ENCODE measurements at places on chromosomes 12 and 14.

GRCh38 chr12:4540638-4541037, 1.9 kb downstream of the RAD51AP1 start:
- DNase-seq: no peak

- DNase-seq: no peak
Measured at GRCh38 chr12:83538361-83538965, 851.8 kb downstream of the TMTC2 start.

GRCh38 chr12:71303199-71303598, 136.4 kb upstream of the LGR5 start:
- no peak for DNase-seq

DNA sequence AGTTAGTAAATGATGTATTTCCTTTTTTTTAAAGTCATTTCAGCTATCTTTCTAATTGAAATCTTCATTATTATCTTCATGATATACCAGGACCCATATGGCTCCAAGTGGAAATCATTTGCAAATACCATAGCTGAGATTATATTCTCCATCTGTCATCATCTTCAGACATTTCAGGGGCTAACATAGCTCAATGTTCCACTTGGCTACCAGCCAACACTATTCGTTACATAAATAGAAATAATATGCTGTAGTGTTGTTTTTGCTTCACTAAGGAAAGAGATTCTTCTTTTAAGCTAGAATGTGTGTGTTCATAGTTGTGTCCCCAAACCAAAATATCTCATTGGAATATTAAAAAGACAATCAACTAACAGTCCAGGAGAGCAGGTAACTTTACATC, 225.1 kb downstream of the DIO2 start:
- no peak for DNase-seq

- DNase-seq: no peak
Measured at GRCh38 chr14:103925316-103925715, 2.9 kb upstream of the TDRD9 start.

- no peak for DNase-seq
Measured at GRCh38 chr14:29853272-29853671, 74.4 kb downstream of the PRKD1 start.

- DNase-seq: no peak
Measured at GRCh38 chr12:132925597-132926414, 30.3 kb downstream of the ZNF605 start.

GRCh38 chr12:112714166-112714710, 77.3 kb upstream of the RPH3A start:
- no peak for DNase-seq

- DNase-seq: no peak
Measured at GRCh38 chr12:126704609-126705008, 1562.4 kb upstream of the TMEM132C start.

GRCh38 chr12:120705618-120706017, 4.6 kb upstream of the UNC119B start:
- DNase-seq: no peak

DNA sequence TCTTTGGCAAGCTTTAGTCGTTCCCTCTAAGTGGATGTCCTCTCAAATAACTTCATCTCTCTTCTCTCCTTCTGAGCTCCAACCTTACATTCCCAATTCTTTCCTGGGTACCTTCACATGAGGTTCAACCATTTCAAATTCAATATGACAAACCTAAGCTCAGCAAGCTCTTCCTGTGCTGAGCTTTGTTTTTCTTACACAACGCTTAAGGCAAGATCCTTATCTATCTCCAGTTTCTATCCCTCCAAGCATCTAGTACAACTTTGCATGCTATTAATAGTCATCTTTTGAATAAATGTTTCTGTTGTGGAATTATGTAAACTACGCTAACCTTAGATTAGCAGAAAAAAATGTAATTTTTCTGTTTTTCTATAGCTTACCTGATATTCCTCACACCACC, 63.7 kb upstream of the IFNG-AS1 start:
- DNase-seq: no peak

DNA sequence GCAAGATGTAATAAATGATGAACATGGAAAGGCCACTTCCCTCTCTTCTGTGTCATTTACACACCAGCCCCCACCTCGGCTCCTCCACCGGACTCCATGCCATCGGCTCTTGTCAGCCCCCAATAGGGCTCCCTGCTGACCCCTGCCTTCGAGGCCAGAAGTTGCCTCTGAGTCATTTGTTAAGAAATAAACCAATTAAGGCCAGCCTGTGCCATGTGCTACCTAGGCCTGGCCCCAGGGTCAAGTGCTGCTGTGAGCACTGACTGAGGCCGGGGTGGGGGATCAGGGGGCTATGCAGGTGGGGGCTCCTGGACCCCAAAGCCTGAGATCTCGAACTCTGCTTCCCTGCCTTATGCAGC, 53.2 kb downstream of the TESC start:
- no peak for DNase-seq

- DNase-seq: no peak
Measured at GRCh38 chr12:26791301-26791791, 41.6 kb downstream of the ITPR2 start.

DNA sequence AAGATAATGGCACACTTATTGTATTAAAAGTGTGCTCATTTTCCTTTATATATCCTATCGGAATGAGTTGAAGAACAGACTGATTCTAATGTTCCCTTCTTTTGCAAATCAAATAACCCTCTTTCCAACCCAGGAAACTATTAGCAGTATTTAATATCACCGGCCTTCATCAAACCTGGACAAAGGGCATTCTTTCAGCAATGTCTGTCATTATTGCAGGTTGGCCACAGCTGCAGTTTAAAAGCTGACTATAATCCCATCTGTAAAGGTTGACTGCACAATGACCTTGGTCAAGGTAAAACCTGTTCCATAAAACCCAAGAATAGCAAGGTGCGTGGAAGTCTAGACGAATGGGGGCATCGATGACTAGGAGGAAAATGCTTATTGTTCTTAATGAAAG, 472.3 kb upstream of the SOX5 start:
- DNase-seq: no peak

GRCh38 chr14:102873131-102873530, 49.3 kb upstream of the AMN start:
- DNase-seq: no peak

- no peak for DNase-seq
Measured at GRCh38 chr12:452667-453210, 7.0 kb upstream of the B4GALNT3 start.

DNA sequence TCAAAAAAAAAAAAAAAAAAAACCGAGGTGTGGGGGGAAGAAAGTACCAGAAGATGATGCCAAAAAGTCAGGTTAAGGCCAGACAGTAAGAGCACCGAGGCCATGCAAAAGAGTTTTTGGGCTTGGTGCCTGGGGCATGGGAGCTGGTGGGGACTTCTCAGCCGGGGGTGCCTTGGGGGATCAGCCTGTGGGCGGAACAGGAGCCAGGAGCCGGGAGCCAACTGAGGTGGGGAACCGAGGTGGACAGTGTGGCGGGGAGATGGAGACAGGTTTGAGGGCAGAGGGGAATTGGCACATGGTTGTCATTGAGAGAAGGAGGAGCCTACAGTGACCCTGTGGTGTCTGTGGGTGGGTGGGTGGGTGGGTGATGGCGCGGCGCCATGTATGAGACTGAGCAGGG, 33.2 kb downstream of the TSPAN11 start:
- DNase-seq: no peak

DNA sequence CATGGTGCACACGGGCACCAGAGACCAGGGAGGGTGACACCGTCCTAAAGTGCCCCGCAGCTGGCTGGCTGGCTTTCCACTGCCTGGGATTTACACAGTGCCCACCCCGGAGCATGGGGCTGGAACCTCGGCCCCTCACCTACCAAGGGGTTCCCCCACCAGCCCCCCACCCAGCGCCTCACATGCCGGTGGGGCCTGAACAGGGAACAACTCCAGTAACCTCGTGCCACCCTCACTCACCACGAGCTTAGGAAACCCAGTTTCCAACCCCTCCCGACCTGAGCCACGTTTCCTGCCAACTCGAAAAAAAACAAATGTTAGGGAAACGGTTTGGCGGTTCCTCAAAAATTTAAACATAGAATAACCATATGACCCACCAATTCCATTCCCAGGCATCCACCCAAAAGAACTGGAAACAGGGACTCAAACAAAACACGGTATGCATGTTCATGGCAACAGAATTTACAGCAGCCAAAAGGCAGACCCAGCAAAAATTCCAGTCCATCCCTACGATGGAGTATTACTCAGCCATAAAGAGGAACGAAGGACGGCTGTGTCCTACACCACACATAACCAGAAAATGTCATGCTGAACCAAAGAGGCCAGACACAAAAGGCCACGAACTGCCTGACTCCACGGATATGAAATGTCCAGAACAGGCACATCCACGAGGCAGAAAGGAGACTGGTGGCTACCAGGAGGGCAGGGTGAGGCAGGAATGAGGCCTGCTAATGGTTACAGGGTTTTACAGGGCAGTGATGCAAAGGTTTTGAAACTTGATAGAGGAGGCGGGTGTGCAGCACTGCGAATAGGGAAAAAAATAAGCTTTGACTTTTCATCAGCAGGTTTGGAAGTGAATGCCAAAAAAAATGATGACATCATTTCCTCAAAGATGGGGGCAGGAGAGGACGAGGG, 68.9 kb downstream of the NCOR2 start:
- no peak for DNase-seq

- no peak for DNase-seq
Measured at GRCh38 chr14:94364964-94365363, 23.4 kb downstream of the SERPINA1 start.

GRCh38 chr14:81402123-81402495, 2.0 kb upstream of the STON2 start:
- no peak for DNase-seq

DNA sequence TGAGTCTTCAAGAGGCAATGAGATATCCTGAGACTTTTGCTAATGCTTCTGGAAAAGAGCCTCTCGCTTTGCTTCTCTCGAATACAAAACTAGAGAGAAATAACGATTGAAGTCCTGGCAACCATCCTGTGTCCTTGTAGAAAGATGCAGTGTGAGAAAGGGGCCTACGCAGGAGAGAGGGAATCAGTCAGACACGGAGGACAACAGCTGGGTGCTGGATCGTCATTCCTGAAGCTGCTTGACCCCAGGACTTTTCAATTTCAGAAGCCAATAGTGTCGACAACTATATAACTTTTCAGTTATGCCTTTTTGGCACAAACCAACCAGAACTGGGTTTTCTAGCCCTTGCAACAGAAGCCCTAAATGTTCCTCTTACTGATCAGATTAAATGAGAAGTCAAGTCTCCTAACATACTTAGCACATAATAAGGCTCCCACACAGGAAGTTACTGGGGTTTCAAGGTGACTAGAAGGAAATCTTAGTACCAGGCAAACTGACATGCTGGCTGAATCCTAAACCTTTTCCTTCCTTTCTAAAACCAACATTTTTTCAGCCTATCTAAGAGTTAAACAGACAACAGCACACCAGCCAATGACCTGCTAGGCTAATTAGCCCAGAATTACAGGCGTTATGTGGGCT, 755.6 kb downstream of the MED13L start:
- no peak for DNase-seq

GRCh38 chr12:6632026-6632983, 3.5 kb downstream of the LPAR5 start:
- DNase-seq: no peak

GRCh38 chr12:48183091-48183875, at the start of gene CCDC184:
TSS of gene CCDC184 (plus strand) at chr12:48183644. CDS start at chr12:48184123, 479 bp downstream.
- no peak for DNase-seq

DNA sequence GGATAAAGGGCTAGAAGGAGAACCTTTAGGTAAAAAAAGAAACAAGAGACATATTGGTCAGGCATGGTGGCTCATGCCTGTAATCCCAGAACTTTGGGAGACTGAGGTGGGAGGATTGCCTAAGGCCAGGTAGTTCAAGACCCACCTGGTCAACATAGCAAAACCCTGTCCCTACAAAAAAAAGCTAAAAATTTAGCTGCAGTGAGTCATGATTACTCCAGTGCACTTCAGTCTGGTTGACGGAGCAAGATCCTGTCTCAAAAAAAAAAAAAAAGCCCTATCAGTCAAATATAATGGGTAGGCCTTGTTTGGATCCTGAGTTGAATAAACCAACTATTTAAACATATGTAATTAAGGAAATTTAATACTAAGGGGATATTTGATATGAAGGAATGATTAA, 54.2 kb downstream of the PPP1R36 start:
- no peak for DNase-seq

- DNase-seq: no peak
Measured at GRCh38 chr14:96949594-96949993, 152.4 kb downstream of the VRK1 start.

GRCh38 chr12:49161092-49161795, 27.6 kb downstream of the TUBA1A start:
- no peak for DNase-seq

- no peak for DNase-seq
Measured at GRCh38 chr14:55332654-55333570, 61.7 kb downstream of the FBXO34 start.

- DNase-seq: no peak
Measured at GRCh38 chr12:13252616-13253015, 56.1 kb downstream of the EMP1 start.

DNA sequence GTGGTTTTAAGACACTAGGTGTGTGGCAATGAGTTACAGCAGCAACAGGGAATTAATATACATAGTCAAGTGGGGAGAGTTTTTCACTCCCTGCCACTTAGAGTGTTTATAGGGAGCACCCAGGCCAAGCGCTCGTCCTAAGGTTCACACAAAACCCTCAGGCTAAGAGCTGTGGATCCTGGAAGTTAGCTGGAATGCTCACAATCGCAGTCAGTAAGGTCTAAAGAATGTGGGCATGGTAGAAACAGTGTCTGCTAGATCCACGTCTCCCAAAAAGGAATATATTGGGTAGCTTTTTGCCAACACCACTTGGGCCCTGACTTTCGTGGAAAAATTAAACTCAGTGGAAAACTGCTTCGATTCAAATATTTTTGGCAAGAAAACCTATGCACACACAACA, 36.6 kb downstream of the STAB2 start:
- no peak for DNase-seq

DNA sequence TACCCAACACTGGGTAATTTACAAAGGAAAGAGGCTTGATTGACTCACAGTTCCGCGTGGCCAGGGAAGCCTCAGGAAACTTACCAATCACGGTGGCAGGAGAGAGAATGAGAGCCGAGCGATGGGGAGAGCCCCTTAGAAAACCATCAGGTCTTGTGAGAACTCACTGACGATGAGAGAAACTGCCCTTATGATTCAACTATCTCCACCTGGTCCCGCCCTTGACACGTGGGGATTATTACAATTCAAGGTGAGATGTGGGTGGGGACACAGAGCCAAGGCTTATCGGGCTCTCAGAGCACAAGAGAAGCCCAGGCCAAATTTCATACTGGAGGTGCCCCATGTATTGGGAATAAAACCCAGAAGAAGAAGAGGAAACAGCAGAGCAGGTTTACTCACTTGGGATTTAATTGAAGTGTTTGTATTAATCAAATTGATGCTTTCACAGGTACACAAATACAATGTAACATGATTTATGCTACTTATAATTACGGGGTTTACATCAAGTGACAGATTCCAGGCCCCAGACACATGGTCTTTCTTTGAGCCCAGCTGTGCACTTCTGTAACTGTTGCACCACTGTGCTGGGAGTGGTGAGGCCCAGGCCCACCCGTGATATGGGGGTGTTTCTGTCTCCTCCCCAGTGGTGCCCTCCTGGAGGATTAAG, 8.2 kb upstream of the CCDC85C start:
- DNase-seq: no peak
